ENCODE measurements at places on chromosomes 12 and 14.

DNA sequence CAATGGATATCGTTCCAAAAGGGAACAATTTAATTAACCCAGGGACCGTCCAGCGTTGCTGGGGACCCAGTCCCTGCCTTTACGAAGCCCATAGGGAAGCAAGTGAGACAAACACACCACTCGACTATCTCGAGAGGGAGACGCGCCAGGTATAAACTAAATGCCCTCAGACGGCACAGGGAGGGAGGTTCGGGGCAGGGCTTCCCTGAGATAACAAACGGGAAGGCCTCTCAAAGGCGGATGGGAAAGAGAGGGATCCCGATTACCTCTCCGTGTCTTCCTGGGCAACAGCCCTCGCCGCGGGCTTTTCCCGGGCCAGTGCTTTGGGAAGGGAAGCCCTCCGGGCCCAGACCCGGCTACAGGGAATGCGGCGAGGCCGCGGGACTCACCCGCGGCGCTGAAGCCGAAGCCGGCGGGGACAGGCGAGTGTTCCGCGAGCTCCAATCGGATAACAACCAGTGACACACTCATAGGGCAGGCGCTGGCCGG is 390 bp downstream of the BRAP start:
- no peak for DNase-seq

DNA sequence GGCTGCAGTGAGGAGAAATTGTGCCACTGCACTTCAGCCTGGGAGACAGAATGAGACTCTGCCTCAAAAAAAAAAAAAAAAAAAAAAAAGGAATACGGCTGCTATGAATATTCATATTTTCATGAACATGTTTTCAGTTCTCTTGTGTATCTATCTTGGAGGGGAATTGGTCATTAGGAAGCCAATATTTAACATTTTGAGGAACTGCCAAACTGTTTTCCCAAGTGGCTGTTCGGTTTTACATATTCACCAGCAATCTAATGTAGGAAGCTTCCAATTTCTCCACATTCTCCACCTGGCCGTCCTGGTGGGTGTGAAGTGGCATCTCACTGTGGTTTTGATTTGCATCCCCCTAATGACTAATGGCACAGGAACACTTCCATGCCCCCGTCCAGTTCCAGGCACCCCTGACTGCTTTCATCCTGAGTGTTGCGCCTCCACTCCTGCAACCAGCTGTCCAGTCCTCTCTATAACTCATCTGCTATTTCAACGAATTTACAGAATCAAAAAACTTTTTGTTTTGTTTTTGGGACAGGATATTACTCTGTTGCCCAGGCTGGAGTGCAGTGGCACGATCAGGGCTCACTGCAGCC is 5.7 kb downstream of the STXBP6 start:
- DNase-seq: no peak

- no peak for DNase-seq
Observed at GRCh38 chr14:75961662-75962061, 20.1 kb downstream of the TGFB3 start.

DNA sequence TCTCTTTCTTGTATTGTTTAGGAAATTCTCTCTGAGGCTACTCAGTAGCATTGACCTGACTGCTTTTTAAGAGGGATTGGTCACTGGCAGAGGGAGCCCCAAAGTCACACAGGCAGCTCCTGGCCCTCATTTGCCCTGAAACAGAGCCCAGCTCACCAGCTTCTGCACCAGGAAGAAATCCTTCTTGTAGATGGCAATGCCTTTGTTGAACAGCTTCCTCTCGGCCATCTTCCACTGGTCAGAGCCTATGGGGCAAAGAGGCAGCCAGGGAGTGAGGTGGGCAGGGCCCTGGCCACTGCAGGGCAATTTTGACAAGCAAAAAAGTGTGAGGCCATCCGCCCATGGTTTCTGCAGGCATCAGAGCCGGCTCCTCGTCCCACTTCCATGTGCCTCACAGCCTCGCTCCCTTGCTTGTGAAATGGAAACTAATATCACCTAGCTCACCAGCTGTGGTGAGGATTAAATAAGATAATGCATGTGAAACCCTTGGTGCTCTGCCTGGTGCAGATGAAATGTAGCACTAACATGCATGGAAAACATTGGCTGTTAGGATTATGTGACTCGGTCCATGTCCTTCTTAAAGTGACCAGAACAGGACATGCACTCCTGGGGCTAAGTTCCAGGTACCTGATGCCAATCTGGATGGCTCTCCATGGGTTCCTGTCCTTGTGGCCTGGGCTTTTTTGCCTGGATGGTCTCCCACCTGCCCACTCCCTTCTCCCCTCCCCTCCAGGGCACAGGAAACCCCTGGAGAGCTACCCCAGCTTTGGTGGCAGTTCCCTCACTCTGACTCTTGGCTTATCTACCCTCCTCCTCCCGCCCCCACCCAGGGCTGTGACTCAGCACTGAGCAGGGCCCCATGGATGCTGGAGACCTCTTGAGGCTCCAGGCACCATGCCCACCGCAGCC is 11.2 kb upstream of the PNMA1 start:
- no peak for DNase-seq

DNA sequence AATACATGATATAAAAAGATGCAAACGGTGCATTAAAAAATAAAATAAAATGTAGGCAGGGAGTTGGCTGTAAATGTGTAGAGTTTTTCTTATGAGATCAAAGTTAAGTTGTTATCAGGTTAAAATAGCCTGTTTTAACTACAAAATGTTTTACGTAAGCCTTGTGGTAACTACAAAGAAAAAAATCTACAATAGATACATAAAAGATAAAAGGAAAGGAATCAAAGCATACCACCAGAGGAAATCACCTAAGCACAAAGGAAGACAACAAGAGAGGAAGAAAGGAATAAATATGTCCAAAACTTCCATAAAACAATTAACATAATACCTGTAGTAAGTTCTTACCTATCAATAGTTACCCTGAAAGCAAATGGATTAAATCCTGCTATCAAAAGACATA is 12.2 kb downstream of the NELL2 start:
- DNase-seq: no peak

- DNase-seq: no peak
Observed at GRCh38 chr14:56745097-56745496, 65.2 kb downstream of the OTX2 start.

DNA sequence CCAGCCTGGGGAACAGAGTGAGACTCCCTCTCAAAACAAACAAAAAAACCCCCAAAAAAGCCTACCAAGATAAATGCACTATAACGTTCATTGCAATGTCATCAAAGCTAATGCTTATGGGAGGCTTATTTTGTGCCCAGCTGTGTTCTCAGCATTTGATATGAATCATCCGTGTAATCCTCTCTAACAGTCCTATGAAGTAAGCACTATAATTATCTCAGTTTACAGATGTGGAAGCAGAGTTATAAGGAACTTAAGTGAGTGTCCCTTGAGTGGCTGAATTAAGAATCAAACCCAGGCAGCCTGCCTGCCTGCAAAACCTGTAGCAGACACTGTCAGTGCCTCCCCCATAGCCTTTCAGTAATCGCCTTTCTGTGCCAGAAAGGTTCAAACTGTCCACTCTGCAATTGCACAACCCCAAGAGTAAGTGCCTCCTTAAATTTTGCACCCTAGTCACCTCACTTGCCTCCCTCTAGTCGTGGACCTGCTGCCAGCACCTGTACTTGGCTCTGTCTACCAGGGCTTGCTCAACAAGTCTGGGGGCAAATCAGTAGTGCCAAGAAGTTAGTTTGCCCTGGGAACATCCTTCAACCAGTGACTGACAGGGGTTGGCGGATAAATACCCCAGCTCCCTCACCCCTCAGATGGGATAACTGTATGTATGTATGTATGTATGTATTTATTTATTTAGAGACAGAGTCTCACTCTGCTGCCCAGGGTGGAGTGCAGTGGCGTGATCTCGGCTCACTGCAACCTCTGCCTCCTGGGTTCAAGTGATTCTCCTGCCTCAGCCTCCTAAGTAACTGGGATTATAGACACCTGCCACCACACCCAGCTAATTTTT is 23.8 kb upstream of the PPP1CC start:
- no peak for DNase-seq

- DNase-seq: no peak
Observed at GRCh38 chr12:89225401-89225800, 126.9 kb downstream of the DUSP6 start.

GRCh38 chr14:24504425-24504950 is 3.6 kb downstream of the CMA1 start:
- DNase-seq: no peak

GRCh38 chr14:21087294-21088091 is 11.0 kb downstream of the ZNF219 start:
- no peak for DNase-seq

- no peak for DNase-seq
Observed at GRCh38 chr12:85676816-85677749, 159.1 kb downstream of the RASSF9 start.

GRCh38 chr12:60209521-60209920 is 613.7 kb downstream of the SLC16A7 start:
- DNase-seq: no peak

GRCh38 chr14:70190156-70190555 is 1.4 kb upstream of the SLC8A3 start:
- no peak for DNase-seq

- no peak for DNase-seq
Observed at GRCh38 chr14:34056046-34056445, 105.2 kb upstream of the EGLN3 start.
